HAP-1 (cell line): ENCODE measurements at places on chromosomes 6 and 20.

DNA sequence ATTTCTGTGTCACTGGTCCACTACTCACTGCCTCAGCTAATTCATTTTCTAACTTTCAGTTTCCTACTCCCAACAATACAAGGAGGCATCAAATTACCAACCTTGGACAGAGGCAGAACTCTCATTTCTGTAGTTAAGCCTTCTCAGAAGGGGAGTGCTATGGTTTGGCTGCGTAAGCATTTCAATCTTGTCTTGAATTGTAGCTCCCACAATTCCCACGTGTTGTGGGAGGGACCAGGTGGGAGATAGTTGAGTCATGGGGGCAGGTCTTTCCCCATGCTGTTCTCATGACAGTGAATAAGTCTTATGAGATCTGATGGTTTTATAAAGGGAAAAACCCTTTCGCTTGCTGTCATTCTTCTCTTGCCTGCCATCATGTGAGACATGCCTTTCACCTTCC lies 22.9 kb downstream of the HLA-DRA start:
- peak; percentile 4 for DNase-seq

GRCh38 chr6:164216839-164217238 lies 802.3 kb downstream of the QKI start:
- no peak for DNase-seq

DNA sequence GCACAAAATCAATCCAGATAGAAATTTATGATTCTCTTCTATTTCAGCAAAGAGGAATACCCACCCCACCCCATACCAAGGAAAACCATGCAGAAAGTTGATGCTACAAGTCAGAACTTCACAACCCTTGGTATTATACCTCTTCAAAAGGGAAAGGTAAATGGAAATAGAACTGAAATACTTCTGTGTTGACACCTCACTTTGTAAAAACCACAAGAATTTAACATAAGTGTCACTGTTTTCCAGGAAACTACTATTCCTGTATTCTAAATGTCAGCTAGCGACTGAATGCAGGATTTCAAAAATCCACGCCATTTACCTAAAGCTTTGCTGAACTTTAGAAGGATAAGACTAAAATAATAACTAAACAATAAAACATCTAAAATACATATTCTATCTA lies 3.6 kb downstream of the CPNE1 start:
- DNase-seq: no peak

- no peak for DNase-seq
Measured at GRCh38 chr6:36029464-36029863, 1.9 kb downstream of the MAPK14 start.
